ENCODE measurements at places on chromosomes 4 and X.

GRCh38 chr4:42570221-42570620 lies 86.7 kb downstream of the ATP8A1 start:
- no peak for DNase-seq

DNA sequence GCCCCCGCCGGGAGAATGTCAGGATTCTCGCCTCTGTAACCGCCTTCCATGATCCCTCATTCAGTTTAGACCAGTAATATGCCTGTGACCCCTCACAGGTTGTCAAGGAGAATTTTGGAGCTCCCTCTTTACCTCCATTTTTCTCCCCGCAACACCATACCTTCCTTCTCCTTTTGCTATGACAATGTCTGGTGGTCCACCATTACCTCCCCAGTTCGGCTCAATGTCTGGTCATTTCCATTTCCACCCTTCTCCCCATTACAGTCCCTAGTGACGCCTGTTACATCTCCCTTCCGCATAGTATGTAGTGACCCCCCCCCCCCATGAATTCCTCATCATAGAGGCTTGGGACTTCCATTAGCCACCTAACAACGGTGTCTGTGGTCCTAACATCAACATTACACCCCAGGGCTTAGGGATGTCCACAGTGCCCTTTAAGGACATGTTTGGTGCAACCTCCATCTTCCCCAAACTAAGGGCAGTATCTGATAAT lies 700 bp downstream of the ARAF start:
- DNase-seq: no peak

DNA sequence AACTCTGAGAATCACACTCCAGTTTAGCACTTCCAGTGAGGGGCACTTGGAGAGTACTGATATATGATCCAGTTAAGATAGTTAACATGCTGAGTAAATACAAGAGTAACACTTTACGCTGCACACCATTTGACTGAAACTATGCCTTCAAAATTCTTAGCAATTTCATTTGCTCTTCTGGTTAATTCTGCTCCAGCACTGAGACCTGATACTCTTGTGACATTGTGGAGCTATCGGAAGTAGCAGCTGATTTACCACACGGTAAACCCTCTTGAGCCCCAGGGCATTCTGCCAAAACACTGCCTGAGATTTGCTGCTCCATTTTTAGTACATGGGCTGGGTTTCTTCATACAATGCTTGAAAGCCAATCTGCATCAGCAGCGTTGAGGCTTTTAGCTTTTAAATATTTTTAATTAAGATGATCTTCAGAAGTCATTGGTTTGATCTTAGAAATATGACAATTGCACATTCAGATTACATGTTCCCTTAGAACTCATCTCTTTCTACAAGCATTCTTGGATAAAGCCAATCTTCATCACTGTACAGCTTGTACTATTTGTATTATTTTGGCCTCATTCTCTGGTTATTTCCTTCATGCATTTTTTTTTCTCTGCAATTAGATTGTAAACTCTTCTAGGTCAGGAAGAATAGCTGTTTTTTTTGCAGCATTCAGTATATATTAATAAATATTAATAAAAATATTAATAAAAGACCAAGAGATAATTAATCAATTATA lies 67.8 kb upstream of the ETNPPL start:
- no peak for DNase-seq

GRCh38 chr4:58209551-58209950 lies 1099.4 kb upstream of the IGFBP7 start:
- no peak for DNase-seq

GRCh38 chrX:136063340-136064079 lies 78.3 kb downstream of the SLC9A6 start:
- DNase-seq: peak; percentile 21

- no peak for DNase-seq
These were observed 2362.2 kb upstream of the AGA start for GRCh38 chr4:179804440-179804839.

DNA sequence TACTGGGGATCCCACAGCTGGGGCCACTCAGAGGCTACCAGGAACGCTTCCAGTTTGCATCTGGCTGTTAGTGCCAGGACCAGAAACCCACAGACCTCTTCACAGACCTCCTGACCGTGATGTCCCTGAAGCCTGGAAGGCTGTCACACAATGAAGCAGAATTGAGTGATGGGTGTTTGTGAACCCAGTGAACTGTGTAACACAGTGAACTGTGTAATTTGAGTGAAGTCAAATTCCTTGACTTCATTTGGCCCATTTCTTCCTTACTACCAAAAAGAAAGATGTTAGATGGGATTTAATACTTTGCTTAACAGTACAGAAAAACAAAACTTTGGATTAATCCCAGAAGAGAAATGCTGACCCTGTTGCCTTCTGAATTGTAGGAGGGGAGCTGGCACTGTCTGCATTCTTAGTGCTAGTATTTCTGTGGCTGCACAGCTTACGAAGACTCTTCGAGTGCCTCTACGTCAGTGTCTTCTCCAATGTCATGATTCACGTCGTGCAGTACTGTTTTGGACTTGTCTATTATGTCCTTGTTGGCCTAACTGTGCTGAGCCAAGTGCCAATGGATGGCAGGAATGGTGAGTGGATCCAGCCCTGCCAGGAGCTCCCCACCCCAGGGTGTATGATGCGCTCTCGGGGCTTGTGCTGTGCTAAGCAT lies 17.8 kb downstream of the SRD5A3 start:
- DNase-seq: no peak

DNA sequence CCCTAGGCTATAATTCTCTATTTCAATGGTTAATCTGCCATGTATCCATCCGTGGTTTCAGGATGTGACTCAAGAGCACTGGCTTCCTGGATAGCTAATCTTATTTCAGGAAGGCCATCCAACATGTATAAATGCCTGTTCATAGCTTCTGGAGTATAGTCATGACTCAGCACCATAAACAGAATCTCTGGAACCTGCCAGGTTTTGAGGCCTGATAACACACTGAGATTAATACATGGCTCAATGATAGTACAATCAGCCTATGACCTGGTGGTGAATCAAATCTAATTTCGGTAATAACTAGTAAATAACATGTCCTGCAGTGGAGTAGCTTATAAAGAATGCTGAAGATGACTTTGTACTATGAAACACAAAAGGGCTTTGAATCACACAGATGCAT lies 5.7 kb upstream of the IL13RA2 start:
- DNase-seq: peak; percentile 95
